ENCODE measurements at places on chromosomes 6 and 20. TPM values are rescaled to one million over a fixed set of nuclear protein-coding genes. Genes with fewer than 3 reads are reported as not detected.
A peak's percentile ranks its signal among the peaks of the same experiment; 100 is the strongest.

Gene ADGRB3
- 0.63 TPM for polyA plus RNA-seq

GRCh38 chr6:39369987-39370386 lies 47.5 kb upstream of the KCNK16 start:
- no peak overlapping the region for H3K27ac ChIP-seq
- H3K36me3 ChIP-seq: no peaks in the 10 kb centered on the region
- H3K4me3 ChIP-seq: no peak overlapping the region
- no peak for DNase-seq

DNA sequence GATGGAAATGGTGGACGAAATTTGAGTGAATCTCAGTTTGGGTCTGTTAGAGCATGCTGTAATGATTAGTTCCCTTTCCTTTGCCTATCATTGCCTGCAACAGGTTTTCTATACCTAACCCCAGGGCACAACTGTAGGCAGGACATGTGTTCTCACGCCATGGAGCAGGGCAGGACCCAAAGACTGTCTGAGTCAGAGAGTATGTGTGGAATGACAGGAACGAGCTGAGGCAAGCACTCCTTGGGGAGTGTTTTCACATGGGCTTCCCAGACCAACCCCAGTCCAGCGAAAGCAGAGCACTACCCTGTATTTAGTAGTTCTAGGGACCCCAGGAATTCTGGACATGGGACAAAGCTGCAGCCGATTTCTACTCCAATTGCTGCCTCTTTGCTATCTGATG lies 234.2 kb downstream of the HACE1 start:
- H3K4me1 ChIP-seq: peaks cover 12% of the 10 kb centered on the region
- no peak overlapping the region for H3K27ac ChIP-seq
- DNase-seq: no peak
- no peak overlapping the region for H3K4me3 ChIP-seq

GRCh38 chr20:24357177-24357576 lies 112.3 kb upstream of the SYNDIG1 start:
- H3K4me3 ChIP-seq: no peak overlapping the region
- no peak for DNase-seq
- no peak overlapping the region for H3K27ac ChIP-seq
- H3K27me3 ChIP-seq: no peaks in the 10 kb centered on the region

DNA sequence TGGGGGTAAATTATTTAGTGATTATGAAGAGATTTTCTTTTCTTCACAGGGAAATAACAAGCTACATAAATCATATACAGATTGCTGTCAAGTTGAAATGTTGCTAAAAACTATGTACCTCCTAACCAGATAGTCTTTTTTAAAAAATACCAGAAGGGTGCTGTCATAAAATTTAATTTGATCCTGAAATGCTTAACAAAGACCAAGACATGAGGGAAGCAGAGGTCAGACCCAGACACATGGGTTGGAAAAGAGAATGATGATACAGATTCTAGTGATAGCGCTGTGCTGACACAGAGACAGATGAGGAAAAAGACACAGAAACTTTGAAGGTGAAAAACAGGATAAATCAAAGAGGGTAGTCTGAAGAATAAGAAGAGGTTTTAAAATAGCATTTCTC lies 573.1 kb downstream of the HACE1 start:
- H3K4me1 ChIP-seq: no peaks in the 10 kb centered on the region
- no peaks in the 10 kb centered on the region for H3K36me3 ChIP-seq
- no peaks in the 10 kb centered on the region for H3K27me3 ChIP-seq
- H3K4me3 ChIP-seq: no peak overlapping the region
- no peak for DNase-seq
- H3K27ac ChIP-seq: no peak overlapping the region

DNA sequence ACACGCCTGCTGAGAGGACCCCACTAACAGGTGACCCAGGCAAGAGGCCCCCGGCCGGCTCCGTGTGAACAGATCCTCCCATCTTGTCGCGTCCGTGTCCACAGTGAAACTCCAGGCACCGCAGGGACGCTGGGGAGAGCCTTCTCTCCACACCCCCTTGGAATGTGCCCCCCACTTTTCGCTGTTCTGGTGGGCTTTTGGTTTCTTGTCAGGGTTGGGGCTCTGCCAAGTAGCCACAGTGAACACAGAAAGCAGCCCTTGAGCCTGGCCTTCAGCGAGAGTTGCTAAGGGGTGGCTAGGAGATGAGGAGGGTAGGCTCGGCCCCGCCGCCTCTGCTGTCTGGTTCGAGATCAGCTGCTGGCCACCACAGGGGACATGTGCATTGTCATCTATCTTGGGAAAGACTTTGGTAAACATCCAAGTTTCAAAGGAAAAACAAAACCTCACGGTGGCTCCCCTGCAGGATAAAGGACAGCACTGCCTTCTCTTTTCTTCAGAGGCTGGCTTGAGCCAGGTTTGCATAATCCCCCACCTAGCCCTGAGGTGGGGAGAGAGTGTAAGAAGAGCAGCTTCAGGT lies 22.7 kb downstream of the SYNDIG1 start:
- peak; percentile 74 for DNase-seq
- no peak overlapping the region for H3K4me3 ChIP-seq
- no peaks in the 10 kb centered on the region for H3K36me3 ChIP-seq
- H3K27ac ChIP-seq: 0 out of 2 replicates have a peak overlapping the region, but pooled peaks have one; percentile 52
- H3K4me1 ChIP-seq: peaks cover 11% of the 10 kb centered on the region

DNA sequence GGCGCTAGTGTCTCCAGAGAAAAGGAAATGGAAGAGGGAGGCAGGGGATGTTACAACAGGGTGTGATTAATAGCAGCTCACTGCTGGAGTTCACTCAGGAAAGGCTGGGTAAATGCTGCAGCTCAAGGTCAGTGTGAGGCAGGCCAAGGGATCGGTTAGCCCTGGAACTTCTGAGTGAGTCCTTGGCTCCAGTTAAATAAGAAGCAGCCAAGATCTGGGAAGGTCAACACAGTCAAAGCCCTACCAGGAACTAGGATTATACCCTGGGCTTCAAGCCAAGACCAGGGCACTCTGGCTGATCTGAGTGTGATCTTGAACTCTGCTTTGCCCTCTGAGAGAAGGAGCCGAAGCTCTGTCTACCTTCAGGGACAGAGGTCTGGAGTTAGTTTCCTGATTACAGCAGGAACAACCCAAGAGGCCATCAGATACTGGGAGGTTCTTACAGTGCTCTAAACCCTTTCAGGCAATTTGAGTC lies 44.3 kb downstream of the TPD52L1 start:
- no peak for DNase-seq
- no peaks in the 10 kb centered on the region for H3K36me3 ChIP-seq
- H3K4me3 ChIP-seq: no peak overlapping the region
- 0 out of 2 replicates have a peak, but pooled peaks cover 7% of the 10 kb centered on the region for H3K4me1 ChIP-seq

GRCh38 chr20:7180256-7181045 lies 413.0 kb downstream of the BMP2 start:
- DNase-seq: no peak
- no peaks in the 10 kb centered on the region for H3K4me1 ChIP-seq
- no peaks in the 10 kb centered on the region for H3K27me3 ChIP-seq
- H3K27ac ChIP-seq: no peak overlapping the region

DNA sequence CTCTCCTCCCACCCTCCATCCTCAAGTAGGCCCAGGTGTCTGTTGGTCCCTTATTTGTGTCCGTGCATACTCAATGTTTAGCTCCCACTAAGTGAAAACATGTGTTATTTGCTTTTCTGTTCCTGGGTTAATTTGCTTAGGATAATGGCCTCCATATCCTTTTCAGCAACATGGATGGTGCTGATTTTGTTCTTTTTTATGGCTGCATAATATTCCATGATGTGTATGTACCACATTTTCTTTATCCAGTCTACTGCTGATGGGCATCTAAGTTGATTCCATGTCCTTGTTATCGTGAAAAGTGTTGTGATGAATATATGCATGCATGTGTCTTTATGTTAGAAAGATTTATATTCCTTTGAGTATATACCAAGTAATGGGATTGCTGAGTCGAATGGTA lies 314.9 kb upstream of the IRAK1BP1 start:
- no peak overlapping the region for H3K27ac ChIP-seq
- H3K36me3 ChIP-seq: peaks cover 6% of the 10 kb centered on the region
- H3K27me3 ChIP-seq: no peaks in the 10 kb centered on the region
- DNase-seq: no peak

GRCh38 chr6:113833537-113833936 lies 23.6 kb upstream of the MARCKS start:
- no peak for DNase-seq
- no peaks in the 10 kb centered on the region for H3K4me1 ChIP-seq
- no peak overlapping the region for H3K4me3 ChIP-seq
- H3K27ac ChIP-seq: no peak overlapping the region
- H3K36me3 ChIP-seq: no peaks in the 10 kb centered on the region

- no peaks in the 10 kb centered on the region for H3K4me1 ChIP-seq
- H3K36me3 ChIP-seq: no peaks in the 10 kb centered on the region
- no peak overlapping the region for H3K27ac ChIP-seq
- no peak overlapping the region for H3K4me3 ChIP-seq
Measured at GRCh38 chr6:124867121-124867520, 95.1 kb upstream of the RNF217 start.

DNA sequence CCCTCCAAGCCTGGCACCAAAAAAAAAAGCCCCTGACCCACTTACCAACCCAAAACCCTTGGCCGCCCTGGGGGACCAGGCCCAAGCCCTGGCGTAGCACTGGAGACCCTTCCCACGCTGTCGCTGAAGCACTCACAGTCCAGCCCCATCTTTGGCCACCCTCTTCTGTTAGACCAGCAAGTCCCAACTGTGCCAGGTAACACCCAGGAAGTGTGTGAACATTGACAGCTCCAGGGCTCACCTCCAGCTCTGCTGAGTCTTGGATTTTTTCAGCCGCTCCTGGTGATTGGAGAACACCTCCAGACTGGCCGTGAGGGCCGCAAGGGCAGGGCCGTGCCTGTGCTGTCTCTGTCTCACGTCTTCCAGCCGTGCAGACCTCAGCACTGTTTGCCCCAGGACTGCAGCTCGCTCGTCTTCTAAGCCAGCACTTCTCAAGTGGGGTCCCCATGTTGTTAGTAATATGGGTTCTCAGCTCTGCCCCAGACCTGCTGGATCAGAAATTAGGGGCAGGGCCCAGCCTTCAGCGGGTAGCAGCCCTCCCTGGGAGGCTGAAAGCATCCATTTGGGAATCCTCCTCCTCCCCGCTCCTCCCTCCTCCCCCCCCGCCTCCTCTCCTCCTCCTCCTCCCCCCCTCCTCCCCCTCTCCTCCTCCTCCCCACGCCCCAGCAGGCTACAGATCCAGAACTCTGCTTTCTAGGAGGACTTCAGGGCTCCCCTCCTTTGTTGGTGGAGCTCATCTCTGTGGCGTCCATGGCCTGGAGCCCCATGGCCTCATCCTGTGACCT lies 18.1 kb downstream of the NPEPL1 start:
- no peak overlapping the region for H3K4me3 ChIP-seq
- no peaks in the 10 kb centered on the region for H3K27me3 ChIP-seq
- no peaks in the 10 kb centered on the region for H3K36me3 ChIP-seq

- DNase-seq: no peak
- no peaks in the 10 kb centered on the region for H3K36me3 ChIP-seq
- no peak overlapping the region for H3K4me3 ChIP-seq
- H3K4me1 ChIP-seq: no peaks in the 10 kb centered on the region
- no peaks in the 10 kb centered on the region for H3K27me3 ChIP-seq
Measured at GRCh38 chr6:85472744-85473143, 22.9 kb downstream of the NT5E start.

DNA sequence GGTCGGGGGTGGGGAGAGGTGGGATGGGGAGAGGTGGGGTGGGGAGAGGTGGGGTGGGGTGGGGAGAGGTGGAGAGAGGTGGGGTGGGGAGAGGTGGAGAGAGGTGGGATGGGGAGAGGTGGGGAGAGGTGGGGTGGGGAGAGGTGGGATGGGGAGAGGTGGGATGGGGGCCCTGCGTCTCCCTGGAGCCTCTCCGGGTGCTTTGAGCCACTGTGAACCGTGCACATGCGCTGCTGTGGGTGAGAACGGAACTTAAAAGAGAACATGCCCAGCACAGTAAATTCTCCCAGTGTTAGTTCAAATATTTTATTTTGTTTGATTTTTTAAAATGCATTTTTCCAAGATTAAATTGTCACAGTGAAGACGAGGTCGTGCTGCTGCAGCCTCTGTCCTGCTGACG lies 16.7 kb downstream of the SS18L1 start:
- no peaks in the 10 kb centered on the region for H3K27me3 ChIP-seq
- no peak overlapping the region for H3K27ac ChIP-seq
- no peak overlapping the region for H3K4me3 ChIP-seq

DNA sequence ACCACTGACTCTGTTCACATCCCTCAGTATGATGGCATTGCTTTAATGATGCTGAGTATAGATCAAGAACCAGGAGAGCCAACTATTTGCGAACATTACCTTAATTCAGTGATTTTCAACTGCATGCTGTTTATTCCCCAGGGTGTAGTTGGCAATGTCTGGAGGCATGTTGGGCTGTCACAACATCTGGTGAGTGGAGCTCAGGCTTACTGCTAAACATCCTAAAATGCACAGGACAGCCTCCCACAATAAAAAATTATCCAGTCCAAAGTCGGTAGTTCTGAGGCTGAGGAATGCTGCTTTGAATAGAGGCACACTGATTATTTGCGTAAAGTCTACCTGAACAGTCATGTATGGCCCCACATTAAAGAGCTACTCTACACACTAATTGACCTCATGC lies 94.8 kb upstream of the OPRM1 start:
- peaks cover 12% of the 10 kb centered on the region for H3K4me1 ChIP-seq
- no peak overlapping the region for H3K27ac ChIP-seq
- H3K27me3 ChIP-seq: no peaks in the 10 kb centered on the region
- H3K4me3 ChIP-seq: no peak overlapping the region
- no peaks in the 10 kb centered on the region for H3K36me3 ChIP-seq

DNA sequence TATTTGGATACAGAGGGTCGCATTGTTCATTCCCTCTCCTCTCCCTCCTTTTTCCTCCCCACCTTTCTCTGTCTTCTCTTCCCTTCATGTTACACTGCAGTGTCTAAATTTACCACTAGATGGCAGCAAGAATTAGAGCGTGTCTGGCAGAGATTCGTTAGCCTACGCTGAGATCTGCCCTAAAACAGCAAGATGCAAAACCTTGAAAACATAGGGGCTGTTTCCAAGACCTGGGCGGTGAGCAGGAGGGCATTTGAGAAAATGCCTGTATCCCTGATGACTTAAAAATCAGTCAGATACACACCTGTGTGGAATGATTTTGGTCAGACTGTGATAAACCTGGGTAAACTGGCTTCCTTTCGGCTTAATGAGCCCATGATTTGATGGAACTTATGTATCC lies 101.5 kb upstream of the ISM1 start:
- no peak overlapping the region for H3K27ac ChIP-seq
- H3K27me3 ChIP-seq: no peaks in the 10 kb centered on the region
- no peaks in the 10 kb centered on the region for H3K4me1 ChIP-seq
- no peaks in the 10 kb centered on the region for H3K36me3 ChIP-seq
- DNase-seq: peak; percentile 85
- H3K4me3 ChIP-seq: no peak overlapping the region

DNA sequence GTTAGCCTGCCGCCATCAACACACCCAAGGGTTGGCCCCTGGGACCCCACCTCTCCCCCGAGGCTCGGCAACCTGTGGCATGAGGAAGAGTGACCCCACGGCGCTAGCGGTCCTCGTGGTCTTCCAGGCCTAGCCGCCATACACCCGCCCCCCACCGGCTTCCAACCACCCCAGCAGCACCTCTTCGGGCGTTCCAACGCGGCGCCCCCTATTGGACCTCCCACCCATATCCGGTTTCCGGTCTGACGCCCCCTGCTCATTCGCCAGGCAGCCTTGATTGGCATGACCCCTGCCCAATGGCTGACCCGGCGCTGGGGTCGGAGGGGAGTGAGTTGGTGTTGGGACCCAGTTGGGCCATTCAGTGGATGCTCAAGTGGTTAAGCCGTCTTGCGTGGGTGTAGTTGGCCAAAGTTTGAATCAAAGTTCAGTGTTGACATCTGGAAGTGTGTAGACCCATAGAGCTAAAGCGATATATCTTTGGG lies at the start of gene GNAS-AS1:
Gene GNAS-AS1 (minus strand): TSS at position 210 of the 482 bp plus-strand sequence.
- H3K27me3 ChIP-seq: peaks cover 43% of the 10 kb centered on the region
- H3K27ac ChIP-seq: peak within 1 kb of the TSS; percentile 78
- peaks cover 39% of the 10 kb centered on the region for H3K4me1 ChIP-seq
- H3K4me3 ChIP-seq: peak within 1 kb of the TSS; percentile 90
- H3K36me3 ChIP-seq: 0 out of 2 replicates have a peak, but pooled peaks cover 6% of the 10 kb centered on the region
- peak; percentile 95 for DNase-seq

- H3K27ac ChIP-seq: peak overlapping the region; percentile 87
- no peaks in the 10 kb centered on the region for H3K36me3 ChIP-seq
- peak; percentile 17 for DNase-seq
Measured at GRCh38 chr20:53622247-53623133, 28.9 kb upstream of the ZNF217 start.

All from GM23338 (cell line).